ENCODE measurements at places on chromosomes 3 and 15.
A peak's percentile ranks its signal among the peaks of the same experiment; 100 is the strongest.

DNA sequence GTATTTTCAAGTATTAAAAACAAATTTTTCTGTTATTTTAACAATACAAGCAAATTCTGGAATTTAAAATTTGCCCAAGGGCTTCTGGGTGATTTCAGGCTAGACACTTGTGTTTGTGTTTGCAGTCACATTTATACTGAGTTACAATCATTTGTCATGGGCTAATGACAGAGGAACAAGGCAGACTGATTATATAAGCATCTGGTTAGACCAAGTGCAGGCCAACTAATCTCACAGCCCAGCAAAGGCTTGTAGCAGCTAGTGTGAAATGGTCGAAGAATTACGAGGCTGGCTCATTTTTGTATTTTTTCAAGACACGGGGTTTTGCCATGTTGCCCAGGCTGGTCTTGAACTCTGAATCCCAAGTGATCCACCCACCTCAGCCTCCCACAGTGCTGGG is 52.1 kb downstream of the CMTM8 start:
- no peak for DNase-seq

- DNase-seq = no peak
Observed at GRCh38 chr15:72785841-72786240, 2.3 kb upstream of the ADPGK start.

DNA sequence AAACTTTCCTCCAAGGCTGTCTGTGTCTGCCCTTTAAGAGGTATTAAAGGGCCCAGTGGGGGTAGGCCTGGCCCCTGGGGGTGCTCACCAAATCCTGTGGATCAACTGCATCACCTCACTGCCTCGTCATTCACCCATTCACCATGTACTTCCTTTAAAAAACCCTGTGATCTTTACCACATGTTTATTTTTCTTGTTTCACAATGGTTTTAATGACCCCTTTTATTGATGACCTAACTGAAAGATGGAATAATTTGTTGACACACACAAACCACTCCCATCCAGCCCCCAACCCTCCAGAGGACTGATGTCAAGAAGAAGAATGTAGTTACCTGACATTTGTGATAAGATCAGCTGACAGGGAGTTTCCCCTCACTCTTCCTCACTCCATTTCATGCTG is 40.8 kb downstream of the KCNAB1 start:
- DNase-seq = peak; percentile 40

DNA sequence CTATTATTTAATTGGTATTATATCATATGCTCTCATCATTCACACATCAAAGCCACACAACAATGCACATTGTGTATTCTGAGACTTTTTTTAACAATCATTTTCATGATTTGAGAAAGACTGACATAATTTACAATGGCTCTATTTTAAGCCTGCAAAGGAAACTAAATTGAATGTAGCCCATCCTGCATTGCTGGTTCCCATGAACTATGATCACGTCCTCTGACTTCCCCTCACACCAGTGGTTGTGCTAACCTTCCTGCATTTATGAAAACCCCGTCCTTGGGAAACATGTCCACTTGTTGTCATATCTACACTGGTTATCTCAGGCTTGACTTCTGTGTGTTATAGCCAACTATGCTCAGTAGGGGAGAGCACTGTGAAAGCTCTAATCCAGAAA is 546.2 kb downstream of the MECOM start:
- no peak for DNase-seq

GRCh38 chr3:65230261-65231139 is 542.7 kb upstream of the ADAMTS9 start:
- no peak for DNase-seq

- peak; percentile 13 for DNase-seq
Observed at GRCh38 chr3:173221010-173221409, 80.0 kb upstream of the SPATA16 start.

GRCh38 chr15:72285927-72286516 is 13.7 kb upstream of the PARP6 start:
- DNase-seq = peak; percentile 12

DNA sequence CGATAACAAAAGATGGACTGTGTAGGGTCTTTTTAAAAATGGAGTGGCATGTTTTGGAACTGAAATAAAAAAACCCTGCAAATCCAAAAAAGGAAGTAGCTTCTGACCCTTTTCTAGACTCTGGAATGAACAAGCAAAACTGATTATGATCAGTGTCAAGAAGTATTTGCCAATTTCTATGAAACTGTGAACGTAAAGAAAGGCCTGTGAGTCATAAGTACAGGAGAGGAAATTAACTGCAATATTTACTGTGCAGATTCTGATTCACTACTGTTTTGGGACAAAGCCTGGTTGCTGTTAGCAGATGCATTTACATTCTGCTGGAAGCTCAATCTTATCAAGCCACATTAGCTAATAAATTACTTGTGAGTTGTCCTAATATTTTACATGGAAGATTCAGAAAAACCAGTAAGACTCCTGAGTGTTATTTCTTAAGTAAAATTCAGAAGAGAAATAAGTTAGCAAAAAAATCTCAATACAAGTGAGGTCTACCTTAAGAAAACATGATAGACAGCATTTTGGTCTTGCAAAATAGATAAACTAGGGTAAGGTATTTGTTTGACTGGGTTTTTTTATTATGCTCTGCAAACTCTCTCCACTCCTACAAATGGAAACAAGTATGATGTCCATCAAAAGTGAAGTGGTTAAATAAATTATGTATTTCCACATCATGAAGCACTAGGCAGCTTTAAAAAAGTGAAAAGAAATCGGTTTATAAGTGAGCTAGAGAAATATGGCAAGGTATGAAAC is 90.2 kb upstream of the LMOD3 start:
- peak; percentile 90 for DNase-seq

GRCh38 chr3:109480014-109480413 is 142.7 kb upstream of the DPPA4 start:
- DNase-seq = no peak

DNA sequence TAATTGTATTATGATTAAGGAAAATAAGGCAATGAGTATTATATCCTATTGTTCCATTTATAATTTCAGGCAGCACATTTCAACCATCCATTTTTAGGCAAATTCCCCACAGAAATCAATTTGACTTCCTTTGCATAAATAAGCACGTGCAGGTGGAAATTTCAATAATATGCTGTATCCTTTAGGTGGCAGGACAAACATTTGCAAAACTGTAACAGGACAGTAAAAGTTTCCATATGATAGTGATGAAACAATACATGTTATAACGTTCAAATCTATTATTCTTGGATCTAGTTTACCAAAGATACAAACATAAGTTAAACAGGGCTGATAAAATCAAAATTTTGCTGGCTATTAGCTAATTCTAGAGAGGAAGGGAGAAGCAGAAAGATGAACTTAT is 8.5 kb downstream of the UACA start:
- DNase-seq = no peak

GRCh38 chr3:15861163-15861562 is 63.4 kb upstream of the ANKRD28 start:
- DNase-seq = no peak

- peak; percentile 73 for DNase-seq
Observed at GRCh38 chr3:188491276-188491687, 337.3 kb downstream of the LPP start.

- DNase-seq = no peak
Observed at GRCh38 chr3:34175636-34176176, 377.3 kb downstream of the PDCD6IP start.

GRCh38 chr3:12886106-12886679 is 44.8 kb upstream of the RPL32 start:
- no peak for DNase-seq

All from fibroblast of lung (primary cell).